ENCODE measurements at places on chromosomes 12 and 14.

DNA sequence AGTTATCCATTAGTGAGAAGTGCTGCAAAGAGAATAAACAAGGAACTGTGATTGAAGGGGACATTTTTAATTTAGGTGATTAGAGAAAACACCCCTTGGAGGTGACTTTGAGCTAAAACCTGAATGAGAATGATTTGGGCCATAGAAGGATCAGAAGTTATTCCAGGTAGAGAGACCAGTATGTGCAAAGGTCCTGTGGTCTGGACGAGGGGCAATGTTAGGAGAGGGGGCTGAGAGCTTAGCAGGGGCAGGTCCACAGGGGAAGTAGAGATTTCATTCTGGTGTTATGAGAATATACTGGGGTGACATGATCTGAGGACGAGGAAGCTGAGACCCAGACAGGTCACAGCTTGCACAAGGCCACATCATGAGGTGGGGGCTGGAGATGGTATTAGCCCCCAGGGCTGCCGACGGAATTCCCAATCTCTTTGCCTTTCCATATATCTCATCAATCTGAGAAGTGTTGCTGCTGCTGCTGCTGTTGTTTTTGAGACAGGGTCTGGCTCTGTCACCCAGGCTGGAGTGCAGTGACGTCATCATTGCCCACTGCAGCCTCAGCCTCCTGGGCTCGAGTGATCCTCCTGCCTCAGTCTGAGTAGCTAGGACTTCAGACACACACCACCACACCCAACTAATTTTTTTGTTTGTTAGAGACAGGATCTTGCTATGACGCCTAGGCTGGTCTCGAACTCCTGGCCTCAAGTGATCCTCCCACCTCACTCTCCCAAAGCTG, 55.6 kb downstream of the KCTD10 start:
- DNase-seq = no peak

DNA sequence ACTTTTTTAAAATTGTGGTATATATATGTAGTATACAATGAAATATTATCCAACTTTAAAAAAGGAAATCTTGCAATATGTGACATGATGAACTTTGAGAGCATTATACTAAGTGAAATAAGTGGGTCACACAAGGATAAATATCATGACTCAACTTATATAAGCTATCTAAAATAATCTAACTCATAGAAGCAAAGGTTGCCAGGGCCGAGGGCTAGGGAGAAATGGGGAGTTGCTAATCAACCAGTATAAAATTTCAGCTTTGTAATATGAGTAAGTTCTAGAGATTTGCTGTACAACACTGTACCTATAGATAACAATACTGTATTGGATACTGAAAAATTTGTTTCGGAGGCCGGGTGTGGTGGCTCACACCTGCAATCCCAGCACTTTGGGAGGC, 38.5 kb downstream of the TAOK3 start:
- DNase-seq = no peak

- DNase-seq = no peak
Observed at GRCh38 chr12:105322070-105322469, 8.4 kb upstream of the C12orf75 start.

DNA sequence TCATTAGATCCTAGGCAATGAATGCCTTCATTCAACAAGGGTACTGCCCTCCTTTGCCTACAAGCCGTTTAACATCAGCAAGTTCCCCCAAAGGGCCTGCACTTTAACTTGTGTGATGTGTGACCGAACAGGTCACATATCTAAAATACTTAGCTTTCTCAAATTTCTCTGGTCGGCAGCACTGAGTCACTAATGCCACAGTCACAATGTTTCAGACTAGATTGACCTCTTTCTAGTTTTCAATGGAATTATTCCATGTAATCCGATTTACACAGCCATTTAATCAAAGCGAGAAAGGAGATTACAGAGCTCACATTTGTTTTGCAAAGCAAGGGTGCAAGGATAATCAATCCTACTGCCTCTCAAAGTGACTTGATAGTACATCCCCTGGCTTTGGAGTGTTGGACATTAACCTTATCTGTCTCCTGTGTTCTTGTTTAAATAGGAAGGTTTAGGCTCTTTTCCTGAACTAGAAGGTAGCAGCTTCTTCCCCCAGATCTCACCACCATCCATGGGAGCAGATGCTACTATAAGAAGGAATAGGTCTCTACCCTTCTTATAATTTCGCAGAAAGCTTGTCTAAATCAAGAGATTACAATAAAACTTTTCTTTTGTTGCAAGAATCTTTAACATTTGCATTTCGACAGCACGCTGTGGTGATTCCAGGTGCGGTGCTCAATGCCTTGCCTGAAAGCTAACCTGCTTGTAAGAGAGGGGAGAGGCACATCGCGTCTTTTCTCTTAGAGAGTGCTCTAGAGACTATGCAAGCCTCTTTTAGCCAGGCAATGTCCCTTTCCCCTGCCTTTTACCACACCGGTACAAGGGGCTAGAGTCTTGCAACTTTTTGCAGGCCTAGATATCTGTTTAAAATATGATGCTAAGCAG, 1.8 kb downstream of the KITLG start:
- no peak for DNase-seq

DNA sequence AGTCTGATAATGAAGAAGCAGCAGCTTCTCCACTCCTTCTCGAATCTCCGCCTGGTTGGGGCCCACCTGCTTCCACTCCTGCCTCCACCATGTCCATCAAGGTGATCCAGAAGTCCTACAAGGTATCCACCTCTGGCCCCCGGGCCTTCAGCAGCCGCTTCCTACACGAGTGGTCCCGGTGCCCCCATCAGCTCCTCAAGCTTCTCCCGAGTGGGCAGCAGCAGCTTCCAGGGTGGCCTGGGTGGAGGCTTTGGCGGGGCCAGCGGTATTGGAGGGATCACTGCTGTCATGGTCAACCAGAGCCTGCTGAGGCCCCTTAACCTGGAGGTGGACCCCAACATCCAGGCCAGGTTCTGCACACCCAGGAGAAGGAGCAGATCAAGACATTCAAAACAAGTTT, 381.0 kb upstream of the USP15 start:
- no peak for DNase-seq

GRCh38 chr12:117875744-117876435, 92.9 kb downstream of the KSR2 start:
- DNase-seq = no peak

- DNase-seq = no peak
Observed at GRCh38 chr14:102150744-102151143, 11.0 kb downstream of the WDR20 start.

DNA sequence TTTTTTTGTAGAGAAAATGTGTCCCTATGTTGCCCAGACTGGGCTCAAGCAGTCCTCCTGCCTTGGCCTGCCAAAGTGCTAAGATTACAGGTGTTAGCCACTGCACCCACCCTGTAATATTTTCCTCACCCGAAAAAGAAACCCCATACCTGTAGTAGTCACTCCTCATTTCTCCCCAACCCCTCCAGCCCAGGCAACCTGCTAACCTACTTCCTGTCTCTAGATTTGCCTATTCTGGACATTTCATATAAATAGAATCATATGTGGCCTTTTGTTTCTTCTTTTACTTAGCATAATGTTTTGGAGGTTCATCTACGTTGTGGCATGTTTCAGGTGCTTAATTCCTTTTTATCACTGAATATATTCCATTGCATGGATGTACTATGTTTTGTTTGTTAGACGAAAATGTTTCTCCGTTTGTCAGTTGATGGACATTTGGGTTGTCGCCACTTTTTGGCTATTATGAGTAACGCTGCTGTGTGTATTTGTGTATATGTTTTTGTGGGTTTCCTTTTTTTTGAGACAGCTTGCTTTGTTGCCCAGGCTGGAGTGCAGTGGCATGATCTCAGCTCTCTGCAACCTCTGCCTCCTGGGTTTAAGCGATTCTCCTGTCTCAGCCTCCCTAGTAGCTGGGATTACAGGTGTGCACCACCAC, 6.2 kb downstream of the ANKRD13A start:
- DNase-seq = no peak

DNA sequence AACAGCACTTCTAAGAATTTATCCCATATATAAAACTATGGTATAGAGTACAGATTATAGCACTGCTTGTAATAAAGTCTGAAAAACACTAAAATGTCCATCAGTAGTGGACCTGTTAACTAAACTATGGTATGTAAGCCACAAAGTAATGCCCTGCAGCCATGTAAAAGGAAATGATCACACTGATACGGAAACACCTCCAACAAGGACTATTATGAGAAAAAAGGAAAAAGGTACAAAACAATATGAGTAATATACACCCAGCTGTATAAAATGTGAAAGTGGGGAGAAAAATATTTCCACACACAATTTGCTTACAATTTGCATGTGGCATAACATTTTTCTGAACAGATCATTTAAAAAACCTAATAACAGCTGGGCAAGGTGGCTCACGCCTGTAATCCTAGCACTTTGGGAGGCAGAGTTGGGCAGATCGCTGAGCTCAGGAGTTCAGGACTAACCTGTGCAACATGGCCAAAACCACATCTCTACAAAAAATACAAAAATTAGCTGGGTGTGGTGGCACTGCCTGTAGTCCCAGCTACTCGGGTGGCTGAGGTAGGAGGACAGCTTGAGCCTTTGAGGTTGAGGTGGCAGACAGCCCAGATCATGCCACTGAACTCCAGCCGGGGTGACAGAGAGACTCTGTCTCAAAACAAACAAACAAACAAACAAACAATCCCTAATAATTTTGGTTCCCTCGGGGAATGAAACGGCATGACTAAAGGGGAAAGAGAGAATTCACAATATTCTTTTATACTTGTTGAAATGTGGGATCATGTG, 250.5 kb downstream of the MED13L start:
- no peak for DNase-seq

GRCh38 chr12:104709692-104710435, 248.2 kb downstream of the SLC41A2 start:
- no peak for DNase-seq

DNA sequence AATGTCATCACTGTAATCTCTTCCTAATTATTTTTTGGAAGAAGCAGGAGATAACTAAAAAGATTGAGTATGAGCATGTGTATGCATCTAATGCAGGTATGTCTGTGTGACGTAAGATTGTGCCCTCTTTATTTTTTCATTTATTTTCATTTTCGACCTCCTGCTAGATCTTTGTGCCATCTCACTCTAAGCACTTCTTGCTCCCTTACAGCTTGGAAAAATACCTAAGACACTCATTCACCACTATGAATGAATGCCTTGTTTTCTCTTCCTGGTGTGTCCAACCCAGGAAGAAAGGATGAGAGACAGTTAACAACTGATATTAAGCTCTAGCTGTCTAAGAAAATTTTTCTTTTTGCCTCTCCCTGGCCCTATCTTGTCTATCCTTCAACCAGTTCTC, 76.8 kb upstream of the CISTR start:
- DNase-seq = no peak

- DNase-seq = no peak
Observed at GRCh38 chr12:126663304-126664094, 1598.3 kb downstream of the AACS start.

DNA sequence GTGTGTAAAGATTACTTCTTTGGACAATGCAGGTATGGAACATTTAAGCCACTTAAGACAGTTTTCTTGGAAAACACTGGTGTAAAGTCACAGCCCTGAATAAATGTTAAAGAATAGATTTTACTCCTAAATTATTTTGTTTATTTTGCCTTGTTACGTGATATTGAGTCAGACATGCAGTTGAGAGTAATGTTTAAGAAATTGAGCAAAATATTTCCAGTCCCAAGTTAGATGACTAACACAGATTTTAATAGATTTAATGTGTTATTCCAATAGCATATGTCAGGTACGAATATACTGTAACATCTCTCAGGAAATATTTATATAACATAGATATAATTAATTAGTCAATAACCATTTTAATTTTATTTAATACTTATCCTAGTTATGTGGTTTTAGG, 1361.7 kb downstream of the FSCB start:
- no peak for DNase-seq

DNA sequence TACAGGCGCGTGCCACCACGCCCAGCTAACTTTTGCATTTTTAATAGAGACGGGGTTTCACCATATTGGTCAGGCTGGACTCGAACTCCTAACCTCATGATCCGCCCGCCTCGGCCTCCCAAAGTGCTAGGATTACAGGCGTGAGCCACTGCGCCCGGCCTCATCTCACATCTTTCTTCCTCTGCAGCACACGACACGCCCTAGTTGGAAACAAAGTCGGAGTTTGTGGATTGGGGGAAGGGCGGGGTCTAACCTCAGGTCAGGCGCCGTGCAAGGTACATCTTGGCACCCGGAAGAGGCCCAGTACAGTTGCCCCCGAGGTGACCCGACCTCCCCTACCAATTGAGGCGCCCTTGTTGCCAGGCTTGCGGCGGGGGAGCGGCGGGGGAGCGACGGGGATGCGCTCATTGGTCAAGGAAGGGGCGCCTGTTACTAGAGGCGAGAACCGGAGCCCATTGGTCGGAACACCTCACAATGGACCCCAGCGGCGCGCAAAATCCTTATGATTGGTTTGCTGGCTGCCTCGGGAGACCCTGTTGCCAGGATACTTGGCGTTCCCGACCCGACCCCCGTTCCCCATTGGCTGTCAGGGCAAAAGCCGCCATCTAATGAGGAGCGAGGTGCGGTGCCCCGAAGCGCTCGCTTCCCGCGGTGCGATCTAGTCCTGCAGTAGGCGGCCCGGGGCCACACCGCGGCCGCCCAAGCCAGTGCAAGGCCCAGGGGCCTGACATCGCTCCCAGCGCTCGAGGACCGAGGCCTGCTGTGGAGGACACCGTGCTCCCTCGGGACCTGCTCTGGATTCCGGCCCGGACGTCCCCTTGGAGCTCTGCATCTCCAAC, at the start of gene REC8:
Gene REC8 (plus strand): TSS at position 659 of the 839 bp plus-strand sequence. CDS start 473 bp downstream, outside the sequence.
- DNase-seq = peak; percentile 81

- no peak for DNase-seq
Observed at GRCh38 chr14:45633220-45633984, 380.4 kb upstream of the MIS18BP1 start.

DNA sequence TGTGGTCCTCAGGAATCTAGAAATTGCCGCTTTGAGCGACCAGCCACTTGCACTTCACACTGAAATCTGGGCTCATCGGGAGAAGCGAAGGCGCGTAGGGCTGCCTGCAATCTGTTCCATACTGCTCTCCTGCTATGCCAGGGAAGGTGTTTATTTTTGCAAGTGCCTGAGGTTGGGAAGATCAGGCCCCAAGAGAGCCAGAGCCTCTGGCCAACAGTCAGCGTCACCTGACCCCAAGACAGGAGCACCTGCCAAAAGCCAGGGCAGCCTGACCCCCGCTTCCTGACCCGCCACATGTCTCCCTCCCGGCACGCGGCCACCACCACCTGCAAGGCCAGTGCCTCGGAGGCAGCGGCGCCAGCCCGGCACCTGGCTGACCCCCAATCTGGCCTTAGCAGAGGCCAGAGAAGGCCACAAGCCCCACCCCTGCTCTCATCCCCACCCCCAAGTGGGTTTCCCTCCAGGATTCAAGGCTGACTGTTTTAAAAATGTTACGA, 94.4 kb downstream of the CHGA start:
- DNase-seq = no peak

DNA sequence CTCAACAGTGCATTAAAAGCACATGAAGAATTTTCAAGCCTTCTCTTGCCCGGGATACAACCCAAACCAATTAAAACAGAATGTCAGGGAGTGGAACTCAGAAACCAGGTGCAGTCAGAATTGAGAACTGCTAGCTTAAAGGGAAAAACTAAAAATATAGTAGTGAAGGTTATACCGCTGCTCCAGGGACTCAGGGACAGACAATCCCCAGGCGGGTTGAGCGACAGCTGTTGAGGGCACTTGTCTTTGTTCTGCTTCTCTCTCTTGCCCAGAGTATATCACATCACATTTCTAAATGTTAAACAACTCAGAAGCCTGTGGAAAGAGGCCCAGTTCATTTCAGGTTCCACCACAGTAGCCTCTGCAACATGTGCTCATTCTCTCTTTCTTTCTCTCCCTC, 93.1 kb downstream of the SLC5A8 start:
- DNase-seq = no peak

Measured in ureter (tissue), 1 donor.